Activated CD4-positive, alpha-beta T cell treated with anti-CD3 and anti-CD28 coated beads, Interleukin-2, amount 10 ng/mL, durations not matched to agents 24 days and 14 days (primary cell): ENCODE measurements at places on chromosomes 5 and 9. TPM values are rescaled to one million over a fixed set of nuclear protein-coding genes. Genes with fewer than 3 reads are reported as not detected.

The SLC45A2 gene
- total RNA-seq: not detected in 2 replicates

DNA sequence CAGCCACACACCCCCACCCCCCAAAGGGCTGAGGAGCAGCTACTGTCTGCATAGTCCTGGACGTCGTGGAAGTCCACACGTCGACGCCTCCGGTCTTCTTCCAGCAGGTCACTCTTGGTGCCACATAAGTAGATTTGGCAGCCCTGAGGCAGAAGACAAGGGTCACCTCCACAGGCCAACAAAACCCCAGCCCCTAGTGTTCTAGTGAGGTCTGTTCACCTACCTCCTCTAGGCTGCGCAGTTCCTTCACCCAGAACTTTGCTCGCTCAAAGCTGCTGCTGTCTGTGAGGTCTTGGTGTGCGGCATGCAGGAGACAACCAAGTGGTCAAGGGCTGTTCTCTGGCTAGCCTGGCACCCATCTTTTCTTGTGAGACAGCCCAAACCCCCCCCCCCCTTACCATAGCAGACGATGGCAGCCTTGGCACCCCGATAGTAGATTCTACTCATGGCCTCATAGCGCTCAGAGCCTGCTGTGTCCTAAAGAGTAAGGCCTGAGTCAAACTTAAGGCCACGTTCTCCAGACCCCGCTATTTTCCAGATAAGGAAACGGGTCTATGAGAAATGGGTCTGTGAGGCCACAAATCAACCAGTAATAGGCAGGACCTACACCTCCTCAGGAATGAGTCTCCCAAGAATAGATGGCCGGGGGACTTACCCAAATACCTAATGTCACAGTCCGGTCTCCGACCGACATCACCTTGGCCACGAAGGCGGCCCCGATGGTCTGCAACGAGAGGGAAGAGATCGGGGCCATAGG is 987 bp downstream of the RAB24 start:
- DNase-seq: peak; percentile 69

GRCh38 chr9:37035648-37036370 is 1.7 kb upstream of the PAX5 start:
- no peak for DNase-seq

The MEGF10 gene
- total RNA-seq: not detected in 2 replicates

DNA sequence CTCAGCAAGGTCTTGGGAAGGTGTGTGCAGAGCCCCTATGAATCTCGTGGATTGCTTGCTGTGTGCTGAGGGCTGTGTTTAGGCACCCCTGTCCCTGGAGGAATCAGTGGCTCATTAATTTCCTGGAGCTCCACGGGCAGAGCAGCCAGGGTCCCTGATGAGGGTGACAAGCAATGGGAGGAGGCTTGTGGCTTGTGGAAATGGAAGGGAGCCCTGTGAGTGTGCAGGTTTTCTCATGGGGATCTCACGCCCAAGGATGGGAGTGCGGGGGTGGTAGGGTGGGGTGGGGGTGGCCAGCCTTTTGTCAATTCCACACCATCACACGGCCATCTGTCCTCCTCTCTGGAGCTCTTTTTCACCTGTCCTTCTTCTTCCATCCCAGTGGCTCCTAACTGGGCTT is 25.3 kb downstream of the PHF2 start:
- DNase-seq: no peak

GRCh38 chr9:113603773-113604172 is 140.2 kb downstream of the RGS3 start:
- no peak for DNase-seq
